AG09309 (cell line): ENCODE measurements at places on chromosomes 4 and X.
A peak's percentile ranks its signal among the peaks of the same experiment; 100 is the strongest.

DNA sequence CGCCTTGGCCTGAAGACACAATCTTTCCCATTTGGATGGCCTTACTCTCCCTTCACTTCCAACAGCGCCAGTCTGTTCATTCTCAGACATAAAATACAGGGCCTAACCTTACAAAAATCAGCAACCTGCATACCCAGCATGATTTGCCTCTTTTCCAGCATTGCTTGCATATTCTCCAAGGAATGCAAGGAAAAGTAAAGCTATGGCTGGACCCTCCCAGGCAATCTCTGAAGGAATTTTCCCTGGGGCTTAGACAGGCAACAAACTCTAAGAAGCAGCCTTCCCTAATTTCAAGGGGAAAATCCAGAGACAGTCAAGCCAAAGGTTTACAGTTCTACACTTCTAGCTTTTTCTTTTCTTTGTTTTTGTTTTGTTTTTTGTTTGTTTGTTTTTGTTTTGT lies 3.6 kb downstream of the DCTD start:
- DNase-seq = no peak

DNA sequence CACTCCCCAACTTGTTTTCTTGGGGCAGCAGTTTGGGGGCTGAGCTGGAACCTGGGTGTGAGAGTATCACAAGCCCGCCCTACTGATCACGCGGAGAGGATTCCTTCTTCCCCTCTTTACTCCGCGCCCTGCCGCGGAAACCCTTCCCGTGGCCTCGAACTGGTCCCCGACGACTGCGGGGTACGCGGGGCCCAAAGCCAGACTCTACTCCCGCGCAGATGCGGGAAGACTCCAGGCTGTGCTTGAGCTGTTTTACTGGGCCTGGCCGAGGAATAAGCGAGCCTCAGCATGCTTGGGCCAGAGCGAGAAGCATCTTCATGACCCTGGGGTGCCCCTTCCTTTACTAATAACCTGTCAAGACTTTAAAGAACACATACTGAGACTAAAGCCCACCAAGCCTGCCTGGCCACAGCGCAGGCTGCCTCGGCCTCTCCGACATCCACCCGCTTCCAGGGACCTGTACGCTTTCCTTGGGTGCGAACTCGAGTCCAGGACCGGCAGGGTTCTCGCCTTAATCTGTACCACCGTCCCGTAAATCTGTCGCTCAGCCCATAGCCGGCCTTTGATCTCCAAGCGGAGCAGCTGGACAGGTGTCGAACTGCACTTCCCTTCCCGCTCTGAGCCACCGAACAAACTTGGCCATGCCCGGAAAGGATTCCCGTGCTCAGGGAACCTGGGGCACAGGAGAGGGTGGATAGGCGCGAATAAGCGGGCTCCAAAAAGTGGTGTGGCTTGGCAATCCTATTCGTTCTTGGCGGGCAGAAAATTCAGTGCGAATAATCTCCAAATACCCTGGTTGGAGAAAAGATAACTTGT lies 55.0 kb upstream of the TMEM33 start:
- DNase-seq = no peak

GRCh38 chr4:24930151-24930550 lies 17.3 kb upstream of the CCDC149 start:
- DNase-seq = no peak

DNA sequence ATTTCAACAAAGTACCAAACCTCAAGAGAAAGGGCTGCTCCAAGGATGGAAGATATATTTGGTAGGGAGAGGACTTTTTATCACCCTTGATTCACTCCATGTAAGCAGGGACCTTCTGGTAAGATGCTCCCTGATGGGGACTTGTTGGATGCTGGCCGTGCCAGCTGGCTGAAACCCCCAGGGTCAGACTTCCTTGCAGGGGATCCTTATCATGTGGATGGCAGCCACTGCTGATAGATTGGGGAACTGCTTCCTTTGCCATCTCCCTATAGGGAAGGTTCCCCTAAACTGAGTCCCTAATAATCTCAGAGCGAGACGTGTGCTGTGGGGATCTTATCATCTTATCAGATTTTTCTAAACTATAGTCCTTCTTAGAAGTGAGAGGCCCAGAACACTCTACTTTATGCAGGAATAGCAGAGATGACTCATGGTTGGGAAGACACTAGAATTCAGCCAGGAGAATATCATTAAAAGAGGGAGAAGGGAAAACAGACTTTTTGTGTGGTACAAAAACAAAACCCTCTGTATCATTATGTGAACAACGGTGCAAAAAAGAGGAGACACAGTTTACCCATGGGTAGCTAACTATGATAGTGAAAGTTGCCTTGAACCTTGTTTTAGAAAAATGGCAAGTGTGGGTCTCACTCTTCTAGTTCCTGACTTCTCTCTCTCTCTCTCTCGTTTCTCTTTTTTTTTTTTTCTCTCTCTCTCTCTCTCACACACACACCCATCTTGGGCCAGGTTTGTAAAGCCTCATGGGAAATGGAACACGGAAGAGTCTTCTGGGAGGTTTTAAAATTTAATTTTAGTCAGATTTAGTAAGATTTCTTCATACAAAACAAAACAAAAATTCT lies 16.1 kb downstream of the RHOH start:
- no peak for DNase-seq

DNA sequence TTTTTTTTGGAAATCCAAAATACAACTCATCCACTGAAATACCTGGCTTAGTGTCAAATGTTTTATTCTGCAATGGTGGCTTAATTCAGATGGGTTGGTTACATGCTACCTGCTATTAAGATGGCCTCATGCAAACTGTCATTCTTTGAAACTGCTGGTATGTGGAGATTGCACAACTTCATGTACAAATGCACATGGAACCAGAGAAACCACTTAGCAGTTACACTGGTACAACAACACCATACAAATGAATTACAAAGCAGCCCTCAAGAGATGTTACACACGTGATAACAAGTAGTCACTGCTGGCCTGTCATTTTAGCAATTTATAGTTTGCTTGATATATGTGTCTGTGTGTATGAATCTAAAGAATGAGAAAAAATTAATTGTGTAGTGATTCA lies 84.6 kb upstream of the STS start:
- DNase-seq = no peak

DNA sequence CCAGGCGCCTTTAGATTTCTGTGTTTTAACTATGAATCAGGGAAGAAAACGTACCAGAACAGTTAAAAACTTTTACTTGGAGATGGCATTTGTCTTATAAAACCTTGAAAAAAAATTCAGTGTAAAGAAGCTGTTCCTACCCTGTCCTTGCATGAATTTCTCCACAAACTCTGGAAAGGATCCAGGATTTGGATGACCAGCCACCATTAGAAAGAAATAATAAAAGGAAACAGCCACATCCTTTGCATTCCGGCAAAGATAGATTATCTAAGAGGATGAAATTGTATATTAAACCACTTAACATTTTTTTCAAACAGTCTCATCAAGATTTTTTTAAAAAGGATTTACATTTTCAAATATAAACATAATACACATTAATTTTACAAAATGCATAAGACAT lies 10.6 kb downstream of the SULT1E1 start:
- no peak for DNase-seq

DNA sequence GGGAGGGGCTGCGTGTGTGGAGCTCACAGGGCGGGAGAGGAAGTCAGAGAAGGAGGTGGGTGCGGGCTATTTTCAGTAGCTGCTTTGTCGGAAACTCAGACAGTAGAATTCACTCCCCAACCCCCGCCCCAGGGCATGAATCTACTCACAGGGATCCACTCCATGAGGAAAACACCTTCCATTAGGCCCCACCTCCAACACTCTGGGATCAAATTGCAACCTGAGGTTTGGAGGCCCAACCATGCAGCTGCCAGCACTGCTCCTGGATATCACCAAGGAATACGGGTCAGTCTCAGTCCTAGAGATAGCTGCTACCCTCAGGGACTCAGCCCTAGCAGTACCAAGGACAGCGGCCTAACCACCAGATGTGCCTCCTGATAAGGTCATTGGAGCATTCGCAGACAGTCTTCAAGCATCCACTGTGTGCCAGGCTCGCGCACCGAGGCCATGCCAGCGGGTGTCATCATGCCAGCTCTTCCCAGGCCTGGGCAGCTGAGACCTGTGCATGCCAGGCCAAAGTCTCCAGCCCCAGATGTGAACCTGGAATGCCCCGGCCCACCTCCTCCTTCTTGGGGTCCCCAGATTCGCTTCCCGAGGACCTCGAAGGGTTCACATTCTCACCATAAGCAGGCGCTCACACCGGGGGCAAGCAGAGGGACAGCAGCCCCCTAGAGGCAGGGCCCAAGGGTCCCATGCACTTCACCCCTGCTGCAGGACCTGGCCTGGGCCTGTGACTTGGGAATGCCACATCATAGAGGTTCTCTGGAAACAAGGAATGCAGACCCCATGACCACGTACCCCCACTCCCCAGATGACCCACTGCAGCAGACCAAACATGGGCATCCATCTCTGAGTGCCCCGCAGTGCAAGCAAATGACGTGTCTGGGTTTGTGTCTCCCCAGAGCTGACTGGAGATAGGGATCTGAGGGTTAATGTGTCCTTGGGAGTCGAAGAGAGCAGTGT lies 102.3 kb downstream of the ADRA2C start:
- DNase-seq = no peak

GRCh38 chr4:47567511-47567910 lies 82.4 kb downstream of the ATP10D start:
- no peak for DNase-seq

DNA sequence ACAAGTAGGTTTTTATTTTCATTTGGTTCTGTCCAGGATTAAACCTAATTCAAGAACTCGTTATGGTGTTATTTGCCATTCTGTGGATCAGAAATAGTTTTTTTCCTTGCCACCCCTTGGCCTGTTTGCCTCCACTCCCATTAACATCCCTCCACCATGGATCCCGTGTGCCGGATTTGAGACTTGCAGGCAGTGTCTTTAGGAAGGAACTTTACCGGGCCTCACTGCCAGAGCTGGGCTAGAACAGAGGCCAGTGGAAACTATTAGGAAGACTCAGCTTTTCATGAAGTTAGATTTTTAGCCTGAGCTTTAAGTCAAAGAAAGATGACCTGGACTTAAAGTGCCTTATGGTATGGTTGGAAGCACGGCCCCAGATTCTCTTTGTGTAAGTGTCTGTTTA lies 2.4 kb downstream of the KLHL2 start:
- DNase-seq = no peak

DNA sequence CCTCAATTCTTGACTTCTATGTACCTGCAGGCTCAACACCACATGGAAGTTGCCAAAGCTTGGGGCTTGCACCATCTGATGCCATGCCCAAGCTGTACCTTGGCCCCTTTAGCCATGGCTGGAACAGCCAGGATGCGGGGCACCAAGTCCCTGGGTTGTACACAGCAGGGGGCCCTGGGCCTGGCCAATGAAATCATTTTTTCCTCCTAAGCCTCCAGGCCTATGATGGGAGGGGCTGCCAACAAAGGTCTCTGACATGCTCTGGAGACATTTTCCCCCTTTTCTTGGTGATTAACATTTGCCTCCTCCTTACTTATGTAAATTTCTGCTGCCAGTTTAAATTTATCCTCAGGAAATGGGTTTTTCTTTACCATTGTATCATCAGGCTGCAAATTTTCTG lies 1428.1 kb downstream of the C4orf33 start:
- no peak for DNase-seq

DNA sequence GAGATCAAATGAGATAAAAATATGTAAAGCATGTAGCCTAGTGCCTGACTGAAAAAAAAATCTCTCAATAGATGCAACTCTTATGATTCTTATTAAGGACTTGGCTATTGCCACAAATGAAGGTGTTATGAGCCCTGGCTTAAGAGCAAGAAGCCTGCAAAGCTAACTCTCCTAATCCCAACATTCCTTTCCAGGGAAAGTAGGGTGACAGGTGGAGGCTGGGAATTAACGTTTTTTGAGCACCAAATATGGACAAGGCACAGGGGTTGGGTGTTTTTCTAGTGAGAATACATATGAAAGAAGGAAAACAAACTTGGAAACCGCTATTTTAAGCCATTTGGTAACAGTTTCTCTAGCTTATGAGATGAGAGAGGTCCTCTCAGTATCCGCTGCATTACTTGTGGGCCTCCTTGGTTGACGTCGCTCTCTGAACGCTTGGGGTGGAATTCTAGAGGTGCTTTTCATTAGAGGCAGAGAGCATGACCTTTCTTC lies 2.4 kb downstream of the RHOH start:
- DNase-seq = no peak

DNA sequence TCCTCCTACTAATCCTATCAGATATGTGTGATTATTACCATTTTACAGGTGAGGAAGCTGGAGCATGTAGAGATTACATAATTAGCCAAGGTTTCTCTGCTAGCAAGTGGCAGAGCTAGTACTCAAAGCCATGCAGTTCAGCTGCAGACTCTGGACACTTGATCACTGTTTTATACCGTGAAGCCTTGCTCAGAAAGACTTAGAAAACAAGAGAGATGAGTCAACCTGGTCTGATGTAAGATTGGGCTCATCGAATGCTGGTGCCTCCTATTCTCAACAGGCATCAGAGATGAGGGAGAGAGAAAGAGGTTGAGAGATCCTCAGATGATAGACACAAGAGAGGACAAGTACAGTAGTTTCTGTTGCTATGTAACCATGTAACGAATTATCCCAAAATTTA lies 19.0 kb upstream of the PDE5A start:
- DNase-seq = peak; percentile 51

GRCh38 chrX:40013266-40014195 lies 84.2 kb downstream of the BCOR start:
- DNase-seq = no peak
